CD14-positive monocyte (primary cell): ENCODE measurements at places on chromosomes 7 and 10.

DNA sequence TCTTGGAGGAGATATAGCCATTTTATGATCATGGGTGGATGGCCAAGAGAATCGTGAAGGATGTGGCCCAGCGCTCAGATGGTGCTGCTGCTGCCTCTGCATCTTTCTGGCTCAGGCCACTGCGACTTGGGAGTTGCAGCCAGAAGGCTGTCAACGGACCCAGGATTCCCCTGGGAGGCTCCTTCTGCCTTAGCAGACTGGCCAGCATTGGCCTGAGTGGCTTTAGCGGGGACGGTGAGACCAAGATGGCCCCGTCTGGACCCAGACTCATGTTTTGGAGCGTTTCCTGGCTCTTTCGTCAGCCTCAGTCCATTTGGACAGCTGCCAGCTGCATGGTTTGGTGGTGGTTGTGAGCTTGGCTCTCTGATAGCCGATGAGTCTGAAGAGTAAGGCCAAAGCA lies 97.2 kb downstream of the GALNT17 start:
- no peaks in the 10 kb centered on the region for H3K4me1 ChIP-seq
- no peak for DNase-seq
- H3K27me3 ChIP-seq: no peaks in the 10 kb centered on the region

GRCh38 chr10:30415593-30415992 lies 18.4 kb upstream of the MAP3K8 start:
- H3K27ac ChIP-seq: no peak overlapping the region
- DNase-seq: no peak
- no peak overlapping the region for H3K4me3 ChIP-seq
- H3K36me3 ChIP-seq: no peaks in the 10 kb centered on the region
- H3K4me1 ChIP-seq: peaks cover 36% of the 10 kb centered on the region

- no peak overlapping the region for H3K27ac ChIP-seq
- H3K27me3 ChIP-seq: no peaks in the 10 kb centered on the region
- no peaks in the 10 kb centered on the region for H3K4me1 ChIP-seq
Measured at GRCh38 chr7:111370002-111370401, 192.3 kb downstream of the IMMP2L start.

GRCh38 chr7:75623390-75624133 lies 115.2 kb downstream of the HIP1 start:
- peak overlapping the region; percentile 91 for H3K27ac ChIP-seq
- no peak for DNase-seq
- H3K4me1 ChIP-seq: peaks cover 74% of the 10 kb centered on the region
- no peaks in the 10 kb centered on the region for H3K27me3 ChIP-seq

GRCh38 chr7:106247841-106248240 lies 36.9 kb downstream of the NAMPT start:
- no peak overlapping the region for H3K27ac ChIP-seq
- DNase-seq: no peak
- no peaks in the 10 kb centered on the region for H3K27me3 ChIP-seq
- H3K4me1 ChIP-seq: no peaks in the 10 kb centered on the region

DNA sequence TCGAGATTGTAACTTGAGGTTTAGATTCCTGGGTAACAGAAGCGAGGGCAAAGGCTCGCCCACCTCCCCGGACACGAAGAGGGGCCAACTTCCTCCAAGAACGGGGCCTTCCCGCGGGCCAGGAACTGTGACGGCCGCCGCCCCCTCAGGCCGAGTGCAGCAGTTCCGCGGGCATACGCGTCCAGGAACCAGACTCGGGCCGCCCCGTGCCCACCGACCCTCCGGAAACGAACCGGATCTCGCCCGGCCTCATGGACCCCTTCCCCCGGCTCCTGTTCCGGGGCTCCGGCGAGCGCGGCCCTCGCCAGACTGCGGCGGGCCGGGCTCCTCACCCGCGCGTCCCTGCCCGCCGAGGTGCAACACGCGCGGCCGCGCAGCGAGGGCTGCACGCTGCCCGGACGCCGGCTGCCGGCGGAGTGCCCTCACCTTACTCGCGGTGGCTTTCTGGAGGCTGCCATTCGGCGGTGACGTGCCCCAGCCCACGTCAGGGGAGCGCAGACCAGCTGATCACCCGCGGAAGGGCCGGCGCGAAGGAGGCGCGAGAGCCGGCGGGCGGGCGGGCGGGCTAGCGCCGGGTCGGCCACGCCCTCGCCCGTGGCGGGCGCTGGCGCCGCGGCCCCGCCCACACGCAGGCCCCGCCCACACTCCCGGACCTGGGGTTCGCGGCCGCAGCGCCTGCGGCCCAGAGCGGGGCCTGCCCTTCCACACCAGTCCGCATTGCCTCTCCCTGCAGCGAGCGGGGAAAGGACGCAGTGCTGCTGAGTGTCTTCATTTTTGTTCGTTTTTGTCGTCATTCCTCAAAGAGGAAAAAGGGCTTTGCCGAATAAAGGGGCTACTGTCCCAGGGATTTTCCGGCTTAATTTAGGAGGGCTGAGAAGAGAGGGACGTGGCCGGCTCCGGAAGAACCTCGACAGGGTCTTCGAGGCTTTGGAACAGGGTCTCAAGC lies at the start of gene XPNPEP1:
Gene XPNPEP1 (minus strand): TSS at position 536 of the 946 bp plus-strand sequence. CDS start 78 bp downstream, at position 458.
- H3K4me3 ChIP-seq: peak within 1 kb of the TSS; percentile 62
- H3K36me3 ChIP-seq: no peaks in the 10 kb centered on the region
- peaks cover 28% of the 10 kb centered on the region for H3K4me1 ChIP-seq

GRCh38 chr10:71873582-71874211 lies 22.6 kb upstream of the PSAP start:
- H3K27me3 ChIP-seq: no peaks in the 10 kb centered on the region
- peaks cover 49% of the 10 kb centered on the region for H3K4me1 ChIP-seq
- H3K36me3 ChIP-seq: no peaks in the 10 kb centered on the region
- DNase-seq: peak; percentile 37
- H3K4me3 ChIP-seq: no peak overlapping the region
- H3K27ac ChIP-seq: peak overlapping the region; percentile 22

DNA sequence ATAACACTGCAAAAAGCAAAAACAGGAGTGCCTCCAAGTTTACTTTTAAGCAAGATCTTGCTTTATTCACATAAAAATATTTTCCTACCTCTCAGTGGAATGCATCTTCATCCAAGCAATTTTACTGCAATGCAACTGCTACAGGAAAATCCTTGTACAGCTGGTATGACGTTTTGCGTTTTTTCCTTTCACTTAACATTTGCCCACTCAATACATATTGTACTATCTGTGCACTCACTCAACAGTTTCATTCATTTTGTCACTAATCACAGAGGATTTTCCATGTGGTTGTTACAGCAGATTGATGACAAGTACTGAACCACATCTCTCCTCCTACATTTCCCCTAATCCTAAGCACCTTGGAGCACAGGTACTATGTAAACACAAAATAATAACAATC lies 222.0 kb upstream of the IMMP2L start:
- H3K4me3 ChIP-seq: no peak overlapping the region
- no peaks in the 10 kb centered on the region for H3K4me1 ChIP-seq

- no peaks in the 10 kb centered on the region for H3K27me3 ChIP-seq
- H3K36me3 ChIP-seq: no peaks in the 10 kb centered on the region
- no peak for DNase-seq
- no peaks in the 10 kb centered on the region for H3K4me1 ChIP-seq
- no peak overlapping the region for H3K4me3 ChIP-seq
Measured at GRCh38 chr7:11533229-11533820, 298.7 kb downstream of the THSD7A start.

DNA sequence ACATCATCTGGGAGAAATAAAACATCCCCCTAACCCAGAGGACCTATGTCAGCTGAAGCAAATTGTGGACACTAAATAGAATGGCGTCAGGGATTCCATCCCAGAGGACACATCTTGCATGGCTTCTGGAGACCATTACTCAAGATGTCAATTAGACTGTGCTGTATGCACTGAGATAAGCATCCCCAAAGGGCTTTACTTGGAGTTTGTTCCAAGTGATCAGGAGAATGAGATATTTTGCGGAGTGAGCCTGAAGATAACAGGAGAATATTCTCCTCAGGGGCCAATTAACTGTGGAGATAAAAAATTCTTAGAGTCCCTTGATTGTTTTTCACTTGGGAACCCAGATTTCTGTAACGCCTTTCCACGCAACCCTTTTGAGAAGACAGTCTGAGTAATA lies 4.5 kb upstream of the OR2AE1 start:
- no peaks in the 10 kb centered on the region for H3K36me3 ChIP-seq
- H3K27ac ChIP-seq: no peak overlapping the region
- no peak for DNase-seq
- no peaks in the 10 kb centered on the region for H3K4me1 ChIP-seq
- no peak overlapping the region for H3K4me3 ChIP-seq

DNA sequence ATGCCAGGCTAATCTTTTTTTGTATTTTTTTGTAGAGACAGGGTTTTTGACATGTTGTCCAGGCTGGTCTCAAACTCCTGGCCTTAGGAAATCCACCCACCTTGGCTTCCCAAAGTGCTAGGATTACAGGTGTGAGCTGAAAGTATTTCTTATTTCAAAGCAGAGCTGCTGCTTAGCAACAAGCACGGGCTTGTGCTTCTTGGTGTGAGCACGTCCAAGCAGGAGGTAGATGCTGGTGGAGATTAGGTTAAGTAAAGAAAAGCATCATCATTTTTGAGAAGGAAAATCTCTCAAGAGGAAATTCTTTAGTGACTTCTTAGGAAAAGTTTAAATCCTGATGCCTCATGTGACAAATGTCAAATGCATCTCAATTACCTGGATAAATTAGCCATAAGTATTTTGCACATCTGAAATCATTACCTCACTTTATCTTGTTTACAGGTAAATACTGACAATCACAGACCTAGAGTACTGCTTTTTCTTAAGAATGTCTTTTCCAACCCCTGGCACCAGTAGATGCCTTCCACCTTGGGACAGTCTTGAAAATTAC lies 431.8 kb upstream of the FZD8 start:
- no peaks in the 10 kb centered on the region for H3K4me1 ChIP-seq
- no peaks in the 10 kb centered on the region for H3K27me3 ChIP-seq
- no peak overlapping the region for H3K27ac ChIP-seq
